GM23338 (cell line): ENCODE measurements at places on chromosomes 7 and 10.
A peak's percentile ranks its signal among the peaks of the same experiment; 100 is the strongest.

DNA sequence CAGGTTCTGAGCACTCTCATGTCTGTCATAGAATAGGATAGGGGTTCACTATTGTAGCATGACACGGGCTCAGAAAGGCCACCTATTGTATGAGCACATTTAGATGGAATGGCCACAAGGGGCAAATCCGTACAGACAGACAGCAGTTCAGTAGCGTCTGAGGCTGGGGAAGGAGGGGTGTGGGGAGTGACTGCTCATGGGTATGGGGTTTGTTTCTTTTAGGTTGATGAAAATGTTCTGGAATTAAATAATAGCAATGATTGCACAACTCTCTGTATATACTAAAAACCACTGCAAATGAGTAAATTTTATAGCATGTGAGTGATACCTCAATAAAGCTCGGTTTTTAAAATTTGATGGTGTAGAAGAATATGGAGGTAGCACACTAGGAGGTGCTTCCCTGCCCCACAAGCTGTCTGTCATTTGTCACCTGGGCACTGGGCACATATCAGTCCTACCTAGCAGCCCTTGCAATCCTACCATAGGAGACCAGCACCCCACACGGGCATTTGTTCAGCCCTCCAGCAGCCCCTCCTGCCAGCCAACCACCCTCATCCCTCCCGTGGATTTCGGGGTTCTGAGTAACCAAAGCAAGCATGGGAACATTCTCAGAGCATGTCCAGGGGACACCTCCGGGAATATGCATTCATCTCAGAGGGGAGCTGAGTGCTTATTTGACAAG, 35.2 kb downstream of the KCNMA1 start:
- no peak for DNase-seq
- no peak overlapping the region for H3K27ac ChIP-seq
- H3K4me1 ChIP-seq, result peaks cover 8% of the 10 kb centered on the region; the same call in 1 of the 2 replicates
- H3K27me3 ChIP-seq, result no peaks in the 10 kb centered on the region

DNA sequence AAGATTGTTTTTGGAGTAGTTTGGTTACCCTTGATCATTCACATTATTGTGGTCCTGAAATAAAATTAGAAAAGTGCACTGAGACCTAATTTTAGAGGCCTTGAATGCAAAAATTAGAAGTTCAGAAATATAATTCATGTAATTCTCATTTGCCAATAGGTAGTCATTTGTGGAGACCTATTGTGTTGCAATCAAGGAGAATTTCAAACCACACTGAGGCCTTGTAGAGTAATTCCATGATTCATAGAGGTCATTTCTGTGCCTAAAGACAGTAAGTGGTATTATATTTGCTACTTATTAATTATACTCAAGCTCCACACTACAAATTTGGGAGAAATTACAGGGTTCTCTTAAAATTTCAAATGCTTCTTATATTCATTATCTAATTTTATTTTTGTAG, 946.8 kb upstream of the POT1 start:
- no peak overlapping the region for H3K4me3 ChIP-seq
- H3K27me3 ChIP-seq, result no peaks in the 10 kb centered on the region
- H3K4me1 ChIP-seq, result no peaks in the 10 kb centered on the region
- peaks cover 2% of the 10 kb centered on the region; the same call in 1 of the 2 replicates for H3K36me3 ChIP-seq
- DNase-seq, result no peak

DNA sequence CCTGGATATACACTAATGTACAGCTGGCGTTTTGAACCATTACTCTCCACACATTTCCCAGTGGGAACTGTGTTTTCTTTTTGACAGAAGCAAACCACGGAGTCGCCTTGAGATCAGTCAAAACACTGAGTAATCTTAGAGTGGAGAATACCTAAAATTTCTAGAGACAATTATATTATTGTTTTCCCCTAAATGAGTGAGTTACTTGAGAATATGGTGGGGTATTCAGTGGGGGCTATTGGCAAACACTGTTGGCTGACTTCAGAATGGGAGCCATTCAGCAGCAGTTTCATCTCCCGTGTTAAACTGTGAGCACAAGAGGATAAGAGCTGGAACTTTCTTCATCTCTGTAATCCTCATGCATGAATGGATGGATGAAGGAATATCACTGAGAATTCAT, 6.2 kb downstream of the IL2RA start:
- no peak overlapping the region for H3K27ac ChIP-seq
- H3K4me3 ChIP-seq, result no peak overlapping the region
- H3K4me1 ChIP-seq, result no peaks in the 10 kb centered on the region
- H3K36me3 ChIP-seq, result no peaks in the 10 kb centered on the region
- no peak for DNase-seq

DNA sequence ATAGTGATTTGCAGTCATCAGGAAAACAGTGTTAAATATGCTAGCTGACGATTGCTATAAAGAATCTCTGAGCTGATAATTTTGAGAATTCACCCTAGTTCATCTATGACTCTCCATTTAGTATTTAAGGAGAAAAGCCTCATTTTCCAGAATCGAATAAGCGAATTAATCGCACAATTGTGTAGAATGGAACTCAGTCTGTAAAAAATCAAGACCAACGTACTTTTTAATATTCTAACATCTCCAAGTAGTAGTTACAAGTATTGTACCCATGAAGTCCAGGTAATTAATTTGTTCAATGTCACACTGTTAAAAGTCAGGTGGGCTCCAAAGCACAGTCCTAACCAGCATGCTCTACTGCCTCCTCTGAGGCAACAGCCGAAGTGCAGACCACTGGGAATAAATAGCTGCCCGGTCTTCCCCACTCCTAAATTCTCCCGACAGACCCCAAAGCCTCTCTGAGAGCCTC, 380 bp upstream of the AGBL3 start:
- H3K36me3 ChIP-seq, result peaks cover 11% of the 10 kb centered on the region; the same call in 1 of the 2 replicates
- no peaks in the 10 kb centered on the region for H3K27me3 ChIP-seq
- H3K4me1 ChIP-seq, result peaks cover 7% of the 10 kb centered on the region; the same call in 1 of the 2 replicates

DNA sequence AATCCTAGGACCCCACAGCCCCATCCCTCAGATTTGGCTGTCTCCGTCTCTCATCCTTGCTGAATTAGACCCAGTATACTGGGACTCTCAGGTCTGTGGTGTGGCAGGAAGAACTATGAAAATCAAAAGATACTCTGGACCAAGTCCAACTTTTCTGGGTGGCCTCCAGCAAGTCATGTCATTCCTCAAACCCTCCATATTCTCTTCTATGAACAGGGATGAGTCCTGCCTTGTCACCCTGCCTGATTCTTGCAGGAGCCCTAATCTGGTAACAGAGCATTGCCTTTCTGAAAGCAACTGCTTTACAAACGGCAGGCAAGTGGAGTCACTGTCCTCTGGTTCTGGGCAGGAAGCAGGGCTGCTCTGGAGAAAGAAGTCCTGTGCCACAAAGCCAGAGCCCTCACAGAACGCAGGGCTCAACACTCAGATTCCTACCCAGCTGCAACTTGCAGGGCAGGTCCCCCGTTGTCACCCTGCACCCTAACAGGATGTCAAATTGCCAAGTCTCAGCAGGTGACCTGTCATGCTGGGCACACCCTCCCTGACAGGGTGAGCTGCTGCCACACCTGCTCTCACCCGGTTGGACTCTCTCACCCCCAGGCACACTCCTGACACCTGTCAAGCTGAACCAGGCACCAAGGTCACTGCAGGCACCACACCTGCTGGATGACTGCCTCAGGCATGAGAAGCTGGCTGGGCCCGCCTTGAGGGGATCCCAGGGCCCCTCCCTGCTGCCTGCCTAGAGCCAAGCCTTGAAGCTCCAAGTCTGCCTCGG, 227.7 kb downstream of the KCNMA1 start:
- no peak overlapping the region for H3K4me3 ChIP-seq
- no peaks in the 10 kb centered on the region for H3K4me1 ChIP-seq
- no peaks in the 10 kb centered on the region for H3K36me3 ChIP-seq
- no peak overlapping the region for H3K27ac ChIP-seq
- no peak for DNase-seq

GRCh38 chr10:46308666-46309450, 22.1 kb downstream of the ANTXRL start:
- H3K27me3 ChIP-seq, result no peaks in the 10 kb centered on the region
- H3K27ac ChIP-seq, result no peak overlapping the region
- no peaks in the 10 kb centered on the region for H3K4me1 ChIP-seq
- H3K4me3 ChIP-seq, result no peak overlapping the region
- DNase-seq, result no peak
- H3K36me3 ChIP-seq, result no peaks in the 10 kb centered on the region

- H3K36me3 ChIP-seq, result no peaks in the 10 kb centered on the region
- H3K27ac ChIP-seq, result no peak overlapping the region
- H3K27me3 ChIP-seq, result no peaks in the 10 kb centered on the region
- DNase-seq, result peak; percentile 40
Observed at GRCh38 chr7:380139-380485, 90.1 kb downstream of the FOXL3 start.

DNA sequence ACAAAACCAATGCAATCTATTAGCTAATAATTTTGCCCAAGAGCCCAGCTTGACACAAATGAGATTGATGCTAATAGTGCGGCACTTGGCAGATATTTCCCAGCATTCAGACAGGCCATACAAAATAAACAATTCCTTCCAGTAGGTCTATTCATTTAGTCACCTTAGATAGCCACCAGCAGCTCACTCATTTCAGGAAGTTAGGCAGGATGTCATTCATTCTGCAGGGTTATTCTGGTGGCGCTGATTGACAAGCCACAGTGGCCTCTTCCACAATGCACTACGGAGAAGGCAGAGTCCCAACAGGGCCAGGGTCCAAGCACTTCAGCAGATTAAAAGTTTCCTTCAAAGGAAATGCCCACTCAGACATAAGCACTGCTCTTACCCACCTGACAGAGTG, 55.8 kb downstream of the PIK3AP1 start:
- no peaks in the 10 kb centered on the region for H3K4me1 ChIP-seq
- no peak overlapping the region for H3K4me3 ChIP-seq
- H3K27ac ChIP-seq, result no peak overlapping the region
- DNase-seq, result no peak
- no peaks in the 10 kb centered on the region for H3K27me3 ChIP-seq

DNA sequence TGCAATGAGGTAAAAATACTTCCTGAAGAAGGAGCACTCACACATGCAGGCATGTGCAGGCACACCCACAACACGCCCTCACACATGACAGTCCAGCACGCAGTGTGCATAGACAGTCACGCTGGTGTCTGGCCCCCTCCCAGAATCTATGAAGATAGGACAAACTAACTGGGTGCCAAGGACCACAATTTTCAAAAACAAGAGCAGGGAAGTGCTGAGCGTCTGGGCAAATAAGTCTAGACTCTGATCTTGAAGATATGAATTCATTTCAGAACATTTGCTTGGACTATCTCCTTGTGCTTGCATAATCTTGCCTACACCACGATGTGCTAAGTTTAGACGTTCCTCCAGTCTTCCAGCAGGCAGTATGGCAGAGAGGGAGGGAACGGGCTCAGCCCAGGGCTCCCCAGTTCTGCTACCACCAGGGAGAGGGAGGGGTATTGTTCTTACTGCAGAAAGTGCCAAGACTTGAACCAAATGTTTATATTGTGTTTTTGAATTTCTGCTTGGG, 276.5 kb upstream of the KLF6 start:
- no peak for DNase-seq
- H3K4me1 ChIP-seq, result no peaks in the 10 kb centered on the region
- H3K27me3 ChIP-seq, result no peaks in the 10 kb centered on the region
- no peak overlapping the region for H3K4me3 ChIP-seq

- DNase-seq, result no peak
- H3K27me3 ChIP-seq, result no peaks in the 10 kb centered on the region
- no peak overlapping the region for H3K27ac ChIP-seq
- H3K4me1 ChIP-seq, result peaks cover 4% of the 10 kb centered on the region
- H3K4me3 ChIP-seq, result no peak overlapping the region
Observed at GRCh38 chr10:120987359-120987758, 136.2 kb downstream of the WDR11 start.

GRCh38 chr10:90842725-90843124, 15.1 kb downstream of the HTR7 start:
- no peaks in the 10 kb centered on the region for H3K27me3 ChIP-seq
- no peak overlapping the region for H3K27ac ChIP-seq
- H3K4me1 ChIP-seq, result peaks cover 16% of the 10 kb centered on the region
- H3K4me3 ChIP-seq, result no peak overlapping the region
- peaks cover 5% of the 10 kb centered on the region; the same call in 1 of the 2 replicates for H3K36me3 ChIP-seq

- H3K27ac ChIP-seq, result no peak overlapping the region
- H3K4me3 ChIP-seq, result no peak overlapping the region
- DNase-seq, result peak; percentile 22
- H3K4me1 ChIP-seq, result no peaks in the 10 kb centered on the region
Observed at GRCh38 chr10:131751827-131752775, 148.7 kb upstream of the PPP2R2D start.

GRCh38 chr10:98516352-98516751, 69.6 kb upstream of the HPS1 start:
- no peak overlapping the region for H3K4me3 ChIP-seq
- H3K36me3 ChIP-seq, result no peaks in the 10 kb centered on the region

GRCh38 chr10:104333032-104333727, 5.1 kb downstream of the ITPRIP start:
- H3K4me3 ChIP-seq, result no peak overlapping the region
- H3K4me1 ChIP-seq, result peaks cover 90% of the 10 kb centered on the region
- peak; percentile 39 for DNase-seq
- H3K36me3 ChIP-seq, result no peaks in the 10 kb centered on the region
- no peaks in the 10 kb centered on the region for H3K27me3 ChIP-seq

DNA sequence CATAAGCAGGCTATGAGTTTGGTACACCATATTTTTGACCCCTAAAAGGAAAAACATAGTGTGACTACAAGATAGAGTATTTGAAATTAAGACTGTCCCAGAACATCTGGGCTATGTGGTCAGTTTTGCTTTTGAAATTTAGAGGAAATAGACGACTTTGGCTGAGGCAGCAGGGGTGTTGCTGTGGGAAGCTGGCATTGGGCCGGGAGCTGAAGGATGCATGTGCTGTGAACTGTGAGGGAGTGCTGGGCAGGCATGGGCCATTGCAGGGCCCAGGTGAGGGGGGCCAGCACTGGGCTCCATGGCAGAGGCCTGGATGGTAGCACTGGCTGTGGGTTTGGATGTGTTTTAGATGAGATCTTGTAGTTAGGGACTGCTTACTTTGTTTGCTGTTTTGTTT, 168.3 kb downstream of the BMPER start:
- no peak overlapping the region for H3K4me3 ChIP-seq
- DNase-seq, result no peak
- no peaks in the 10 kb centered on the region for H3K27me3 ChIP-seq
- H3K4me1 ChIP-seq, result peaks cover 8% of the 10 kb centered on the region
- no peak overlapping the region for H3K27ac ChIP-seq

- no peaks in the 10 kb centered on the region for H3K36me3 ChIP-seq
- H3K4me3 ChIP-seq, result no peak overlapping the region
- peak; percentile 73 for DNase-seq
Observed at GRCh38 chr10:124125305-124126116, 32.1 kb upstream of the CHST15 start.

- DNase-seq, result no peak
- H3K27me3 ChIP-seq, result no peaks in the 10 kb centered on the region
- no peak overlapping the region for H3K4me3 ChIP-seq
- H3K36me3 ChIP-seq, result no peaks in the 10 kb centered on the region
- no peak overlapping the region for H3K27ac ChIP-seq
Observed at GRCh38 chr10:127415116-127415515, 134.0 kb upstream of the NPS start.

DNA sequence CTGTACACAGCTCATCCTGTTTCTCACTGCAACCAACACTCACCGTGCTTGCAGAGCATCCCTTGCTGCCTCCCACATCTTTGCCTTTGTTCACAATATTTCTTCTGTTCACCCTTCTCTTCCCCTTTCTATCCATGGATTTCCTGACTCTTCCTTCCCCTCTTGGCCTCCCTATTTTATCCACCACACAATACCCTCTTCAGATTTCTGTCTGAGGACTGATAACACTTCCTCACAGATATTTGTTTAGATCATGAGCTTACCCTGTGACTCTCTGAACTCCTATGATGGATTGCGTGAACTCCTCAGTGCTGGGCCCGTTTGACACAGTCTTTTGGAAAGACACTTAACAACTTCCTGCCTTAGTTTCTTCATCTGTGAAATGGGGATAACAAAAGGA, 62.8 kb upstream of the GPR158 start:
- H3K4me3 ChIP-seq, result no peak overlapping the region
- DNase-seq, result no peak
- H3K36me3 ChIP-seq, result no peaks in the 10 kb centered on the region
- no peaks in the 10 kb centered on the region for H3K27me3 ChIP-seq
- H3K27ac ChIP-seq, result no peak overlapping the region
